ENCODE measurements at places on chromosomes 3 and 15.
A peak's percentile ranks its signal among the peaks of the same experiment; 100 is the strongest.

GRCh38 chr15:87619161-87619960 lies 637.2 kb downstream of the NTRK3 start:
- DNase-seq, result no peak

GRCh38 chr3:107263269-107264021 lies 113.8 kb upstream of the CCDC54 start:
- no peak for DNase-seq

- no peak for DNase-seq
Measured at GRCh38 chr3:5607581-5607980, 420.1 kb downstream of the EDEM1 start.

GRCh38 chr3:147529551-147529950 lies 120.4 kb downstream of the ZIC1 start:
- no peak for DNase-seq

- DNase-seq, result no peak
Measured at GRCh38 chr3:141237701-141238521, 6.3 kb downstream of the PXYLP1 start.

DNA sequence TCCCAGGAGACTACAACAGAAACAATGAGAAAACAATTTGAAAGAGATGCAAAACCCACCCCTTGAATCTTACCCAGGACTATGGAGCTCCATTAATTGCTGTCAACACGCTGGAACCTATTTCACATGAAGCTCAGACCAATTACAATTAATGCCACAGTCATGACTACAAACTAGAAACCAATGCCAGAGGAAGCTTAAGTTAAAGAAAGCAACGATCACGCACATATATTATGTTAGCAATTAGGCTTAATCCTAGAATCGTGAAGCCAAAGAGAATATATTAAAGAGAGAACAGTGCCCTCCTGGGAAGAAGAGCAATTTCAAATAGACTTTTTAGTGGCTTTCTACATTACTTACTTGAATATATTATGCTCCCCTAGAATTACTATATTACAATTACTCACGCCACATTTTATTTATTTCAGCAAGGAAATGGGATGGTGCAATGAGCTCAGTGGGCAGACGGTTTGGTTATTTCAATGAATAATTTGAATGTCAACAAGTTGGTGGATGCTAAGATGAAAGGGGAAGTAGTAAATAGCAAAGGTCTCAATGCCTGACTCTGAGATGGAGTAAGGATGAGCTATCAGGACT lies 125.5 kb downstream of the GREM1 start:
- no peak for DNase-seq

DNA sequence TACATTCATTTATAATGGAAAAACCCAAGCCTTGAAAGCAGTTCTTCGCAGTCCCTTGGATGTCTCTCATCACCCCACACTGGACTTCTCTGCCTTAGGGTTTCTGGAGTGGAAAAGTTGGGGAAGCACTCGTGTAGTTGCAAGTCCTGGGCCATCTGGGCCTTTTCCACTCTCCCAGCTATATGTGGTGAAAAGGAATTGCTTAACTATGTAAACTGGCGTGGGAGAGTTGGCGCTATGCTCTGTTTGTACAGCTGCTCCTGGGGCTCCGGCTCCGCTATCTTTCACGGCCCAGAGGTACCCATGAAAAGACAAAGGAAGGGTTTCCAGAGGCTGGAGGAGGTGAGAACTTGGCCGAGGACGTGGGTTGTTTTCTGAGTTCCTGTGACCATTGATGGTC lies 81.1 kb upstream of the MYZAP start:
- no peak for DNase-seq

- DNase-seq, result no peak
Measured at GRCh38 chr15:62393196-62393595, 228.1 kb upstream of the C2CD4B start.

DNA sequence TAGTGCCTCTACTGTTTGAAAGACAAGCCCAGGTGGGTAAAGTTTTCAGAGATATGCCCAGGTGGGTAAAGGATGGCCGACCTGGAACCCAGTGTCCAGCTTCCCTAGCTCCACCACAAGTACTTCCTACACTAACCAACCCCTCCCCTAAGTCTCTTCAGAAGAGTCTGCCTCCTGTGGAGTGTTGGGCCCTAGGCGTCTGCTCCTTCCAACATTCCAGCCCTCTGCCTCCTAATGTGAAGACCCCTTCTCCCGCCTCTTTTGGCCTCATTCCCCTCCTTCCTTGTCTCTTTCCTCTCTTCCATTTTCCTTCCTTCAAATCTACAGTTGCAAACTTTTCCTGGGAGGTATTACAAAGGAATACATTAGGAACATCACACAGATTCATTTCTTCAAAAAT lies 38.6 kb downstream of the CNTN3 start:
- peak; percentile 14 for DNase-seq

- no peak for DNase-seq
Measured at GRCh38 chr15:101126618-101127505, 125.0 kb downstream of the CHSY1 start.

DNA sequence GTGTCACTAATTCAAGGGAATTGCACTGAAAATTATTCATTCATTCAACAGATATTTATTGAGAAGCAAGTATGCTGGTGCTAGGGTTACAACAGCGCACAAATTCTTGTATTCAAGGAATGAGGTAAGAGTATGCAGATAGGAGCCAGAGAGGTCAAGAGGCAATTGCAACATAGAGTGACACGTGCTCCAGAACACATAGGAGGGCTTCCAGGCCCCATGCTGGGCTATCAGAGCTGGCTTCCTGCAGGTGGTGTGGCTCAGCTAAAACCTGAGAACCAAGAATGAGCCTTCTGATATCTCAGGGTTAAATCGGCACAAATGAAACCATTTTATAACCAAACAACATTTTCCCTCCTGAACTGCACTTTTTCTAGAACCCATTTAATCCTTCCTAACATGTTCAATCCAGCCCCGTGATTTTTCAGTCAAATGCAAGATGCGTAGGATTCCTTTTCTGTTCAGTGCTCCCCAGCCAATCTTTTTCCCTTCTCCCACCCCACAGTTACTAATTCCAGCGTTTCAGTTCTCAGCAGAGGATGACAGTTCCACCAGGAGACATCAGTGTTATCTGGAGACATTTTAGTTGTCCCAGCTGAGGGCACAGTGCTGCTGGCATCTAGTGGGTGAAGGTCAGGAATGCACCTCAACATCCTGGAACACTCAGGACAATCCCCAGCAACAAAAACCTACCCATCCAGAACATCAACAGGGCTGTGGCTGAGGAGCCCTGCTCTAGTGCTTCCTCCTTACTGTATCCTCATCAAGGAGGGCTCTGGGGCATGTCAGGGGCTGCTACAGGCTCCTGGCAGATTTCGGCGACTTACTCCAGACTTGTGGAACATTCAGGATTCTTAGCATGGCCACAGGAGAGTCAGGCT lies 13.1 kb downstream of the CCR5AS start:
- DNase-seq, result peak; percentile 38

GRCh38 chr3:188947401-188948280 lies 224.1 kb upstream of the TPRG1 start:
- peak; percentile 87 for DNase-seq

GRCh38 chr3:181610083-181610972 lies 101.4 kb upstream of the SOX2 start:
- no peak for DNase-seq

DNA sequence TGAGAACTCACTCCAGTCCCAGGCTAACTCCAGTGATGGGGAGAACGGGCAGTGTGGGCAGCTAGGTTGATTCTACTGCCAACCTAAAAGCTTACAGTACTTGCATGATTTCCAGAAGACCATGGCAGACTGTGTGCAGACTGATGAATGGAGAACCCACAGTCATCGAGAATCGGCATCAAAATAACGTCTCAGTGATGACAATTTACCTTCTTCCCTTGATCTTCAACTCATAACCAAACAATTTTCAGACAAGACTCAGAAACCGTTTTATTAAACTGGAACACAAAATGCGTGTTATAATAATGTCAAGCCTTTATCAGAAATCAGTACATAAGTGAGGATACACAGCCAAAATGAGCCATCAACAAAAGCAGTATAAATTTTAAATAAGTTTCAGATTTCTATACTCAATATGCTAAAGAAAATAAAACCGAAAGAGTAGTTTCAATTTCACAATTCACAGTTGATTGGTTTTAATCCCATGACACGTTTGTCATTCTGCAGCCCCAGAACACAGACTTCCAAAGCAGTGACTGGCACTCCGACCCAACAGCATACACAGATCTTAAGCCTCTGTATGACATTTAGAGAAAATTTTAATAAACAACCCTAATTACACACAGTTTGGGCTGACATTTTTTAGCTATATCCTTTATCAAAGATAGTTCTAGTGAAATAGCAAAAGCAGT lies 54.5 kb downstream of the ZMAT3 start:
- DNase-seq, result no peak

DNA sequence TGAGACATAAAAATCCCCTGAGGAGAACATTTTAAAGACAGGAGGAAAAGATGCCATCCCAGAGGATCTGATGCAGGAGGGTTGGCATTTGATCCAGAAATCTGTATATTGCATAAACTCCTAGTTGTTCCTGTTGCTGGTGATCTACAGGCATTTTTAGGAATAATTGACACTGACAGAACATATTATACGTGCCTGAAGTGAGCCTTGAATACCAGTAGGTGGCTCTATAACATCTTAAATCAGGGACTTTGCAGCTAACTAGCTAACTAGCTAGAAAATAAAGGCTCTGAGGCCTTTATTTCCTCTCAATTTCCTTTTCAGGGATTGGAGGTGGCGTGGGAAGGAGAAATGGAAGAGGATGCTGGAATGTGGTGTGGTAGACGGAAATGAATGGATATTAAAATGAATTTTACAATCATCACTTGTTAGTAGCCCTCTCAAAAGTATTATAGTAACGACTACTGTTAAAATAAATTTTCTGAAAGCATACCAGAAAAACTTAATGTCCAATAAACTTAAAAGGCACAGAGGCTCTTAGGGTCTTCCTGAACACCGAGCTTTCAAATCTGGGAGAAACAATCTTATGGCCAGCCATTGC lies 73.8 kb upstream of the ZBED2 start:
- no peak for DNase-seq

DNA sequence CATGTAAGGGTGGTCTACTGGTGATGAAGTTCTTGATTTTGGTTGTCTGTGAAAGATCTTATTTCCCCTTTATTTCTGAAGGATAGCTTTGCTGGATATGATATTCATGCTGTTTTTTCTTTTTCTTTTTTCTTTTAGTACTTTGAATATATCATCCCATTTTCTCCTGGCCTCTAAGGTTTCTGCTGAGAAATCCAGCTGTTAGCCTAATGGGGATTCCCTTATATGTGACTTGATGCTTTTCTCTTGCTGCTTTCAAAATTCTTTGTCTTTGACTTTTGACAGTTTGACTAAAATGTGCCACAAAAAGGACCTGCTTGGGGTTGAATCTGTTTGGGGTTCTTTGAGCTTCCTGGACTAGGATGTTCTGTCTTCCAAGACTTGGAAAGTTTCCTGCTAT lies 62.6 kb downstream of the AP4E1 start:
- no peak for DNase-seq

DNA sequence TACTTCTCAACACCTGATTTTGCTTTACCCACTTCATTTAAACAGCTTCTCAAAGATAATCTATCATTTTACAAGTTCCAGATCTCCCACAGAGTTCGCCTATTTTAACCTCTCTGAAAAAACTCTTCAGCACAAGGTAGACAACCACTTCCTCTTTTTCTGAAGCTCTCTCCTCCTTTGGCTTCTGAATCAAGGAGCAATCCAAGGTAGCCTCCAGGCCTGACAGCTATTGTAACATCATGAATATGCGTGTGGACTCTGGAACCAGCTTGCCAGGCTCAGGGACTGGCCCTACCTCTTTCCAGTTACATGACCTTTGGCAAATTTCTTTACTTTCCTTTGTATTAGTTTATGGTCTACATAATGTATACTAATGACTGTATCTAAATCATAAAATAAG lies 405.9 kb upstream of the ZNF385D start:
- DNase-seq, result no peak

DNA sequence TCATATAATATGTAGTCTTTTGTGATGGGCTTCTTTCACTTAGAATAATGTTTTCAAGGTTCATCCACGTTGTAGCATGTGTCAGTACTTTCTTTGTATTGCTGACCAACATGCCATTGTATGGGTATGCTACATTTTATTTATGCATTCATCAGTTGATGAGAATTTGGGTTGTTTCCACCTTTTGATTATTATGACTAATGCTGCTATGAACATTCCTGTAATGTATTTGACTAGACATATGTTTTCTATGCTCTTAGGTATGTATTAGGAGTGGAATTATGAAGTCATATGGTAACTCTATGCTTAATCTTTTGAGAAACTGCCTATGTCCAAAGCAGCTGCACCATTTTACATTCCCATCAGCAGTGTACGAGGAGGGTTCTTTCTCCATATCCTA lies 3.2 kb upstream of the PODXL2 start:
- DNase-seq, result no peak

DNA sequence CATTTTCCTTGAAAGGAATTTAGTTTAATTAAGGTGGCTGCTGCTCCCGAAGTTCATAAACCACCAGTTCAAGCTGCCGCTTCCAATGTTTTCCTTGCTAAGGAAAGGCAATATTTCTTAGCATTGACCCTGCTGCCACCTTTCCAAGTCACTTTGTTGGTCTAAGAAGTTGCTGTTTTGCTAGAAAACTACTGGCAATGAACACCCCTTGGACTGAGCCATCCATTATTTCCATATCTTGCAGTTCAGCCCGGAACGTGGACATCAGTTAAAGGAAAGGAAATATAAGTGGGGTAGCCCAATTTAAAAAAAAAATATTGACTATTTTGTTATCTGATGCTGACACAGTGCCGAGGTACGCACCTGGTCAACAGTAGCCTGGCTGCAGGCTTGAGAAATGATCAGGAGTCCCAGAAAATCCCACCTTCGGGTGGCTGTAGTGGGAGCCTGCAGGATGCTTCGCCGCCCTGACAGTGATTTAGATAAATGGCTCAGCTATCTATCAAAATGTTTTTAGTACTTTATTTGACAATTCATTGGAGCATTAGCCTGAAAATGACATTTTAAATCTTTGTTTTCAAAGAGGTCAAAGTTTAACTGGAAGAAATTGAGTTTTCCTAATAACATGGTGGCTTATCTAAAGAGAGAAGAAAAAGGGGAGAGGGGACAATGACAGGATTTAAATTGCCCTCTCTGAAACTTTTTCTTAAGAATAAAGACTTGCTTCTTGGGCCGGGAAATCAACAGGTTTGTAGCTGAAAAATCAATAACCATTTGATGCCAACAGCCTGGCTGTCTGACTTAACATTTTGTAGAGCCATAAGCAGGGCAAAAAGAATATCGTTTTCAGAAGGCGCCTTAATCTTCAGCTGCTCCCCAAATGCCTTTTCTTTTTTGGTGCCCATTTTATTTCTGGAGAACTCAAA lies 1.6 kb downstream of the RARB start:
- DNase-seq, result no peak
